ENCODE measurements at places on chromosomes 1 and 21.

DNA sequence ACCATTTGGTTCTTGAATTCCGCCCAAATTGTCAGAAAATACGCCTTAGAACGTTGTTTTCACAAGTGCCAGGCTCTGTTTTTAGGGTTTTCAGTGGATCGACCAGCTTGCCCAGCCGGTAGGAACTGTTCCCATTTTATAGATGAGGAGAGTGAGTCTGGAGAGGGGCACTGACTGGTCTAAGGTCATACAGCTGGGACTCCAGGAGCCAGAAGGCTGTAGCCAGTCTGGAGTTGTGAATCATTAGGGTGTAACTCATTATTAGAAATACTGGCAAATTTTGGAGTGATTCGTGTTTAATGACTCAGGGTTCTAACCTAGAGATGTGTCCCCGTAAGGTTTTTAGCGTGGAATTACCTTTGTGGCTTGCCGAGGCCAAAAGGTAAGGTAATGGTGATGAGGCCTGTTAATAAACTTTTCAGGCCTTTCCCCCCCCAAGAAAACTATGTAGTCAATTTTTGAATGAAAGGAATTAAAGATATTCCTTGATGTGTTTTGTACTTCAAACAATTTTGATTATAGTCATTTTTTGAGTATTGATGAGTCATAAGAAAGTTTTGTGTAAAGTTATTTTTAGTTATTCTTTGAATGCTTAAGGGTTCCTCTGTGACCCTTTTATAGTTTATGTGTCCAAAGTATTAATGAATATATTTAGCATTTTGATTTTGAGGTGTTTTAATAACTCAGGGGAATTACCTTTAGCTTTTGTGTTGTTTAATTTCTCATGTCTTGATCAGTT is 2.1 kb downstream of the DYRK1A start:
- DNase-seq, result no peak

DNA sequence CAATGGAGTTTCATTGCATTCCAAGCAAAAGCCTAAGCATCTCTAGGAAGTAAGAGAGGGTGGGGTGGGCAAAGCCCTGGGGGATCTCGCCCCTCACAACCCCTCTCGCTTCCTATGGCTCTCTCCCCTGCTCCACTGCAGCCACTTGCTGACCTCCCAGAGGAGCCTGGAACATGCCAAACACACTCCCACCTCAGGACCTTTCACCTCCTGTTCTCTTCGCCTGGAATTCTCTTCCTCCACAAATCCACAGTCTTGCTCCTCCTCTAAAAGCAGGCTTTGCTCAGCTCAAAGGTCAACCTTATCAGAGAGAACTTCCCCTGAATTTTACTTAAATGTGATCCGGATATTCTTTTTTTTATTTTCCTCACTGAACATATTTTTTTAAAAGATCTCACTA is 20.9 kb upstream of the SRRM1 start:
- no peak for DNase-seq

- no peak for DNase-seq
Observed at GRCh38 chr1:204108312-204109141, 35.6 kb downstream of the SOX13 start.

GRCh38 chr1:22174446-22175220 is 31.7 kb upstream of the WNT4 start:
- DNase-seq, result no peak

GRCh38 chr1:51697166-51697565 is 80.3 kb downstream of the OSBPL9 start:
- no peak for DNase-seq

- no peak for DNase-seq
Observed at GRCh38 chr21:25979845-25980616, 190.5 kb downstream of the APP start.

DNA sequence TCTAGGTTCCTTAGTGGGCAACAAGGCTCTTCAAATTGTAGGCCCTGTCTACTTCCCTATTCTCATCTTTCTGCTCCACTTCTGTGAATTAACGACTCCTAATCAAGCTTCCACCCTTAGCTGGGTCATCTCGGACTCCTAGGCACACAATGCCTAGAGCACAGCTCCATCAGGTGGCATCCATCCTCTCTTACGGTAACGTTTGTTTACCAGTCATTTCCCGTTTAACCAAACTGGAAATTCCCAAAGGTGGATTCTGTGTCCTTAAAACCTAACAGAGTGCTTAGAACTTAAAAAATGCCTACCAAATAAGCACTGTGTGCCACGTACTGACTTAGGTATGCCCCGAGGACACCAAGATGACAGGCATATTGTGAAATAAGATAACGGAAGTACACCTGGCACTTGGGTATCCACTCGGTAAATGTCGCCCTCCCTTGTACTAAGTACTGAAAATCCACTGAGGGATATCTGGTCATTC is 1.5 kb downstream of the PARP1 start:
- no peak for DNase-seq

Measured in activated CD4-positive, alpha-beta T cell treated with anti-CD3 and anti-CD28 coated beads, Interleukin-2, amount 50 U/mL, for 24 hours (primary cell).